ENCODE measurements at places on chromosomes 12 and 14.

GRCh38 chr12:3071107-3071506 lies 6.1 kb upstream of the TSPAN9 start:
- DNase-seq = no peak

GRCh38 chr12:21638054-21638891 lies 19.4 kb downstream of the LDHB start:
- DNase-seq = no peak

GRCh38 chr12:71166862-71167496 lies 9.2 kb upstream of the TSPAN8 start:
- DNase-seq = no peak

GRCh38 chr12:22626406-22626805 lies 1.4 kb downstream of the ETNK1 start:
- DNase-seq = no peak

DNA sequence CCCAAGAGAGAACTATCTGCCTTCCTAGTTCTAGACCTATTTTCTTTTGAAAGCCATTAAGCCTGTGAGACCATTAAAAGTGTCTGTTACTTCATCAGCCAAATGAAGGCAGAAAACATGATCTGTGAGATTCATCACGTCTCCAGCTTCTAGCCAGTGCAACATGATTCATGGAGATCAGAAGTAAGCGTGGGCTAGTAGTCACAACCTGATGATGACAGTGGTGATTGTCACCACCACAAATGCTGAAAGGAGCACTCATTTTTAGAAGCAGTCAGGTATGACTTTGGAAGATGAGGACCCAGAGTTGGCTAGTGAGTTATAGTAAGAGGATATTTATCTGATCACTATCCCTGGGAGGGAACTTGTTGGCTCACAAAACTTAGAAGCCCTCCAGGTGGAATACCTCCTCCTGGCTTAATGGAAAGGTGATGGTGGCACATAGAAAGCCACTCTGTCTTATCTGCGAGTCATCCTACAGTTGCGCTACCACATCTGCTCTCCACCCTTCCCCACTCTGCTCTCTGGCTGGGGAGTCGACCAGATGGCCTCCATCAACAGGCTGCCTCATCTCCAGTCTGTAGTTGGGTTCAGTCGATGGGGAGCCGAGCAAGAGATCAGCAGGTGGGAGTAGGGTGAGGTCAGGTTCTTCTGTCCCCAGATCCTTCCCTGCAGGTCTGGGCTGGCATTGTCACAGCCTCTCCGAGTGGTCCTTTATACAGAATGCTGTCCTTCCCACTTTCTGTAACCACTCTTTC lies 317.6 kb upstream of the FKBP4 start:
- DNase-seq = no peak

GRCh38 chr12:76552343-76552938 lies 7.1 kb downstream of the OSBPL8 start:
- no peak for DNase-seq

DNA sequence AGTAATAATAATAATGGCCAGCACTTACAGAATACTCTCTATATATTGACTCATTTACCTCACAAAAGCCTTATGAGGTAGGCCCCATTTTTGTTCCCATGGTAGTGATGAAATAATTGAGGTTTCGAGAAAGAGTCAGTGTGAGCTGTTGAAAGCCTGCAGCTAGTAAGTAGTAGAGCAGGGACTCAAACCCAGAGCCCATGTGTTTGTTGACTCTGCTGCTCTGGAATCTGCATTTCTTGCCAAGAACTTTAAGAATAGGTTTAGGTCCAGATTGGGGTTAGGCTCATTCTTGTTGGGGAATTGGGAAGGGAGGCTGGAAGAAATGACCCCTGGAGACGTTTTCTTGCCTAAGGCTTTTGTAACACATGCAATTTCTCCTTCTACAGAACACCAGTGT lies 27.9 kb downstream of the DYRK4 start:
- DNase-seq = no peak

GRCh38 chr14:50605766-50606165 lies 45.8 kb downstream of the ATL1 start:
- no peak for DNase-seq

Data from GM23338 (cell line).